CD4-positive, alpha-beta T cell treated with Interferon alpha-2 for 1 hour (primary cell): ENCODE measurements at places on chromosomes 6 and 20.

DNA sequence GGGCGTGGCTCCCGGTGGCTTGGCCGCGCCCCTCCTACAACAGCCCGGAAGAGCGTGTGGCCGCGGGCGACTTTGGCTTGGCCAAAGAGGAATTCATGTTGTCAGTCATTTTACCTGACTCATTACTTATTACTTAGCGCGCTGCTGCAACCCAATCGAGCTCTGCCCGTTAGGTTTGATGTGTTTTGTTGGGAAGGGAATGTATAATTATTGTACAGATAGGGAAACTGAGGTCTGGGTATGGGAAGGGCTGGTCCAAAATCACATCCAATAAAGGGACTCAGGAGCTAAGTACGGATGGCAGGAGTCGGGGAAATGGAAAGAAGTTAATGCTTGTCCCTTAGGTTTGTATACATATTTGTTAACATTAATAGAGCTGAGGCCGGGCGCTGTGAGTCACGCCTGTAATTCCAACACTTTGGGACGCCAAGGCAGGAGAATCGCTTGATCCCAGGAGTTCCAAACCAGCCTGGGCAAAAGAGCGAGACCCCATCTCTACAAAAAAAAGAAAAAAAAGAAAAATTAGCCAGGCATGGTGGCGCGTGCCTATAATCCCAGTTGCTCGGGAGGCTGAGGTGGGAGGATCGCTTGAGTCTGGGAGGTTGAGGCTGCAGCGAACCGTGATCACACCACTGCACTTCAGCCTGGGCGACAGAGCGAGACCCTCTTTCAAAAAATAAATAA lies 639 bp upstream of the ZNF335 start:
- DNase-seq, result peak; percentile 92

- peak; percentile 14 for DNase-seq
Observed at GRCh38 chr6:14452567-14453527, 335.3 kb downstream of the CD83 start.

- DNase-seq, result no peak
Observed at GRCh38 chr6:71457929-71458328, 169.3 kb downstream of the OGFRL1 start.

DNA sequence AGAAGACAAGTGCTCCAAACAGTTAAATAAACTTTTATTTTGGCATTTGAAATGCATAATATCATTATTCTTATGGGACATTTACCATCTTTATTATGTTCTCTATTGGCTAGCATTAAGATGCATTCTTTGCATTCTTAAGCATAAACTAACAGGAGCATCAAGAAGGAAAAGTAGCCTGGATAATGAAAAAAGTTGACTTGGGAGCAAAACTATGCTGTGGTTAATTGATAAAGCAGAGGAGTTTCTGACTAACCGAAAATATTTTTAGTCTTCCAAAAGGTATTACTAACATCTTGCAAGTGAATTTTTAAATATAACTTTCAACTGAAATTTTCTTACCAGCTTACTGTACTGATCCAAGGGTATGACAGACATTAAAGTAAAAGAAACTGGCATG lies 140.3 kb downstream of the FLRT3 start:
- DNase-seq, result no peak

DNA sequence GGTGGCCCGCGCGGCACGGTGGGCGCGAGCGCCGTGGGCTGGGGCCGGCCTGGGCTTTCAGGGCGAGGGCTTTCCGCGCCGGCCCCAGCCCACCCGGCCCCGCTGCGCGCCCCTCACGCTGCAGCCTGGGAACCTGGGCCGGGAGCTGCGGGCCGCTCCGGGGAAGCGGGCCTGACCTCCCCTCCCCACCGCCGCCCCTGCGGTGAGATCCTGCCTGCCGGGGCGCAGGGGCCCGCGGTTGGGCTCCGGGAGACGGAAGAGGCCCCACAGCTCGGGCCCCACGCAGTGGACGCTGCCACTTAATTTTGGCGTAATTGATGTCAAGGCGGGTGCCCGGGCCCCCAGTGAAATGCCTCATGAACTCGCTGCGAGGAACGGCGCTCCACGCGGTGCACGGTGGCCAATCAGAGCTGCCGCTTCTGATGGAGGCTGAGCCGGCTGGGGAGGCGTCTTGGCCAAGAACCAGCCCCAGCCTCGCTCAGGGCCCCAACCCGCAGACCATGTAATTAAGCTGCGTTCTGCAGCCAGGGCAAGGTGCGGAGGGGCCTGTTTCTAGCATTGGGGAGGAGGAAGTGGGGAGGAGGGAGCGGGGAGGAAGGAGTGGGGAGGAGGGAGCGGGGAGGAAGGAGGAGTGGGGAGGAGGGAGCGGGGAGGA lies 96.1 kb upstream of the BHLHE23 start:
- peak; percentile 62 for DNase-seq
